ENCODE measurements at places on chromosomes 6 and 20. TPM values are rescaled to one million over a fixed set of nuclear protein-coding genes. Genes with fewer than 3 reads are reported as not detected.

SULF2 gene
- total RNA-seq = 277 TPM

KIZ gene
- 17.8 TPM for total RNA-seq

SLC24A3 gene
- total RNA-seq = 0.25 TPM

EHMT2 gene
- total RNA-seq = 42.5 TPM

ACSS1 gene
- 4.6 TPM for total RNA-seq

TCP11 gene
- not detected for total RNA-seq

HLA-DQB2 gene
- total RNA-seq = not detected

SLC22A1 gene
- 0.60 TPM for total RNA-seq

SPATS1 gene
- not detected for total RNA-seq

RNF182 gene
- total RNA-seq = 0.85 TPM

ALDH8A1 gene
- total RNA-seq = 0.04 TPM

HLA-DPB1 gene
- 2.7 TPM for total RNA-seq

SLC52A3 gene
- 2.1 TPM for total RNA-seq

CD24 gene
- 251 TPM for total RNA-seq

DEFB132 gene
- not detected for total RNA-seq

CCN2 gene
- 57.2 TPM for total RNA-seq

RAD21L1 gene
- not detected for total RNA-seq

TBXT gene
- not detected for total RNA-seq

SGK2 gene
- 0.04 TPM for total RNA-seq

CYP21A2 gene
- not detected for total RNA-seq

PHACTR1 gene
- total RNA-seq = 1.9 TPM

PTK7 gene
- total RNA-seq = 90.3 TPM

SNAP25 gene
- not detected for total RNA-seq

SNRPB gene
- 357 TPM for total RNA-seq

ZNF391 gene
- 3.5 TPM for total RNA-seq

COL10A1 gene
- total RNA-seq = not detected

BPI gene
- total RNA-seq = not detected

TMC2 gene
- not detected for total RNA-seq

CFAP206 gene
- 0.17 TPM for total RNA-seq

REM1 gene
- total RNA-seq = not detected

PSMB1 gene
- 267 TPM for total RNA-seq

Data from foreskin keratinocyte (primary cell).